Left lung (tissue), 14 donors: ENCODE measurements at places on chromosomes 11 and 22. TPM values are rescaled to one million over a fixed set of nuclear protein-coding genes. Genes with fewer than 3 reads are reported as not detected.
A peak's percentile ranks its signal among the peaks of the same experiment; 100 is the strongest.

- peak; percentile 68 for DNase-seq
These were observed 365.5 kb downstream of the MN1 start for GRCh38 chr22:27435844-27436576.

DNA sequence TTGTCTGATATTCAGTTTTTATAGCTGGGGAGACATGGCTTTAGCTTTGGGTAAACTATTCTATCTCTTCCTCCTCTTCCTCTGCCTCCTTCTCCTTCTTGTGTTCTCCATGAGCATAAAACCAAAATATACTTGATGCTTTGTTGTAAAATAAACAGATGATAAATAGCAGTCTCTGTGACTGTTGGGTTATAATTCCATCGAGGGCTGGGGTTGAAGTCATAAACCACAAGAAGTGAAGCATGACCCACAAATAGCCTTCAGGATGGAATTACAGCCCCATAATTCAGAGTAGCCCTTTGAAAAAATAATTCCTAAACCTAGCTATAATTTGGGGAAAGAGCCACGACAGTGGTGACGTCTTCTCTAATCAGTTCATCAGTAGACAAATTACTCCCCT, 177.7 kb downstream of the SNX19 start:
- DNase-seq: no peak

Gene KCTD17
- 23.2 TPM for polyA plus RNA-seq

GRCh38 chr11:35852056-35852455, 91.8 kb upstream of the LDLRAD3 start:
- DNase-seq: peak; percentile 19

GRCh38 chr11:112885744-112886433, 75.3 kb upstream of the NCAM1 start:
- DNase-seq: no peak

- no peak for DNase-seq
These were observed 185.0 kb downstream of the NELL1 start for GRCh38 chr11:20854215-20854955.
